Spleen (tissue), 13 donors: ENCODE measurements at places on chromosomes 4 and X. TPM values are rescaled to one million over a fixed set of nuclear protein-coding genes. Genes with fewer than 3 reads are reported as not detected.

GRCh38 chr4:4471195-4471594 is 70.7 kb downstream of the STX18 start:
- no peak for DNase-seq

- no peak for DNase-seq
Observed at GRCh38 chr4:108433832-108434231, 186.5 kb upstream of the RPL34 start.

GRCh38 chr4:28682847-28683246 is 1822.2 kb downstream of the STIM2 start:
- no peak for DNase-seq

- no peak for DNase-seq
Observed at GRCh38 chr4:151888367-151888866, 127.6 kb upstream of the GATB start.

DNA sequence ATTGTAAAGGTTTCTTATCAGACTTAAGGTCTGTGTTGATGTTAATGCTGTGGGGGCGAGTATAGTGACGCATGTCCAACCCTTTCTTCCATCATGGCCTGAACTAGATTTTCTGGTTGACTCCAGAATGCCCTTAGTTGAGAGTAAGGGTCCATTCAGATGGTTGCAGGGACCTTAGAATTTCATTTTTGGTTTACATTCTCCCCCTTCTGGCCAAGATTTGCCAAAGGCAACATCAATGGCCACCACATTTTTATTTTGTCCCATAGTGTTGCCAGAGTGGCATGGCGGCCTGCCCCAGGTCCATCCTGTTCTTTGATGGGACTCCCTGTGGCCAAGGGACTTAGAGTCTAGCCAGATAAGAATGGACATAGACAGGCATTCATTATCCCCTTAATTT is 368.5 kb downstream of the GPM6A start:
- no peak for DNase-seq

GRCh38 chrX:112254896-112255295 is 172.3 kb upstream of the TRPC5 start:
- DNase-seq: no peak

GRCh38 chrX:154751669-154752271 is 893 bp upstream of the GAB3 start:
- no peak for DNase-seq

DNA sequence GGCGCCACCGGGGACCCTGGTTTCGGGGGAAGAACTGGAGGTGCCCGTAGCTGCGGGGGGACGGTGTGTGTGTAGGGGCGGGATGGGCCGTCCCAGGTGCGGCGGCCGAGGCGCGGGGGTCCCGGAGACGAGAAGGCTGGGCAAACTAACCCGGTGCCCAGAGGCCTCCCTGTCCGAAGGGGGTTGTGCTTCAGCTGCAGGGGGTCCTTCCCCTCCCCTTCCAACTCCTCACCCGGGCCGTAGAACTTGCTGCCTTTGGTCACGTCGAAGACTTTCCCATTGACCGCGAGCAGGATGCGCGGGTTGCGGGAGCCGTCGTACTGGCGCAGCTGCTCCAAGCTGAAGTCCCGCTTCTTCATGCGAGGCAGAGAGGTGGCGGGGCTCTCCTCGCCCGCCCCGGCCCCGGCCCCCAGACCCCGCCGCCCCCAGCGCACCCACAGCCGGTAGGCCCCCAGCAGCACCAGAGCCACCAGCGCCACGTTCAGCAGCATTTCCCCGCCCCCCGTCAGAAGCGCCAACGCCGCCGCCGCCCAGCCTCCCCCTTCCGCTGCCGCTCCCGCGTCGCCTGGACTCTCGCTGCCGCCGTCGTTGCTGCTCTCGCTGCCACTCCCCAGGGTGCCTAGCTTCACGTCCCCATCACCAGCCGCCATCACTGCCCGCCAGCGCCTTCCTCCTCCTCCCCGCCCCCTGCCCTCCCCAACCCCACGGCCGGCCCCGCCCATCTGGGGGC is at the start of gene PGRMC2:
PGRMC2 (minus strand) TSS at position 673 of the 730 bp plus-strand sequence; CDS start at position 650, 23 bp downstream.
- DNase-seq: no peak

GRCh38 chr4:151443247-151443646 is 34.3 kb downstream of the FHIP1A start:
- DNase-seq: no peak

- DNase-seq: no peak
Observed at GRCh38 chrX:129013574-129013973, 509.7 kb downstream of the SMARCA1 start.

DNA sequence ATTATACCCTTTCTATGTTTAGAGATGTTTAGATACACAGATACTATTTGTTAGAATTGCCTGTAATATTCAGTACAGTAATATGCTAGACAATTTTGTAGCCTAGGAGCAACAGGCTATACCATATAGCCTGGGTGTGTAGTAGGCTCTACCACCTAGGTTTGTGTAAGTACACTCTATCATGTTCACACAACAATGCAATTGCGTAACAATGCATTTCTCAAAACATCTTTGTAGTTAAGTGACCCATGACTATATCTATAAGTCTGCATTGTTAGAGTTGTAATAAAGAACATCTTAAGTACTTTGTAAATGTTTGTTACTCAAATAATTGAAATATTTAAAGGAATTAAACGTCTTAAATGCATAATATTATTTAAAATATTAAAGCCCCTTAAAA is 379.3 kb downstream of the PPP3CA start:
- DNase-seq: no peak

GRCh38 chr4:48175328-48175727 is 41.3 kb upstream of the TXK start:
- DNase-seq: no peak

DNA sequence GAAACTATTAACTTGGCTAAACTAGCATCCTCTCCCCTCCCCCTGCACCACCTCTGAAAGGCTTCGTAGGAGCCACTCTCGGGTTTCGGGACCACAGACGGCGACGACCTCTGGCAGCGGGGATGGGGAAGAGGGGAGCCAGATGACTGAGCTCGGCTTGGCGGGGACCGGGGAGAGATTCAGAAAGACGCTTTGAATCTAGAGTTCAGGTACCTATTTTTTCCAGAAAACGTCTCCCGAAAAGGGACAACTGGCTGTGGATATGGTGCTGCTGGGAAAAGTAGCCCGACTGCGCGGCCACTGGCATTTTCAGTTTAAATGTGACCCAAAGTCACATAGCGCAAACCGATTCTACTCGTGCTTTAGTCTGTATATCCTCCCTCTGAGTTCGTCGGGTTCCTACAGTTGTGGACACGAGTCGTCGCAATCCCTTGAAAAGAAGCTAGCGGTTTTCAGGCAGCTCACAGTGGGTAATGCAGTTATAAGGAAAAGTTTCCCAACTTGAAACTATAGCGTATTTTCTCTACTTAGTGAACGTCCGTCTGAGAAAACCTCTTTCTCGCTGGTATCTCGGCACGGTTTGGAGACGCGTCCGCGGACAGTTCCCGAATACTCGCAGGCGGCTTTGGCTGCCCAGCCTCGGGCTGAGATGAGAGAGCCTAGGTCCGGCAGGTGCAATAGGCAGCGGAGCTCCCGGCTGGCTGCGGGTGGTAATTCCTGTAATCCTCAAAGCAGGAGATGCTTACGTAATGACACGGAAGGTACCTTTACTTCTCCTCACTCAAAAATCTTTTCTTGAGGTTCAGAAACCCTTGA is 1.3 kb downstream of the PARM1 start:
- peak; percentile 82 for DNase-seq

- DNase-seq: peak; percentile 66
Observed at GRCh38 chrX:153643431-153644351, 3.3 kb upstream of the DUSP9 start.

GRCh38 chrX:154378059-154378798 is 866 bp upstream of the EMD start:
- DNase-seq: peak; percentile 89

GRCh38 chr4:36215627-36216026 is 28.7 kb downstream of the ARAP2 start:
- DNase-seq: no peak

DNA sequence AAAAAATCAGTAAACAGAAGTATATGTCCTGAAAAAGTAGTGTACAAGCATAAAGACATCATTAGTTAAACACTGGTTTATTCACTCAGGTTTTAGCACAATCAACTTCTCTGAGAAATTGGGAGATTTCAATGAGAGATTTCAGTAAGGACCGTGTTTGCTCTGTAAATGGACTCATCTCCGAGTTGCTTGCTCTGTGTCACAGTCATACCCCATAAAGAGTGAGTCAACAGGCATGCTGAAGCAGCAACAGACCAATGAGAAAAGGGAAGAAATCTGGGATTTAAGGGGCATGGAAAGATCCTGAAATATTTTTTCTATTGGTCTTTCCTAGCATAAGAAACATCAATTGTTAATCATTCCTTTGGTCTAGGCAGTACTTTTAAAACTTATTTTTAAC is 4.7 kb downstream of the GLUD2 start:
- DNase-seq: no peak

GRCh38 chrX:23788521-23788920 is 5.5 kb downstream of the SAT1 start:
- DNase-seq: no peak

GRCh38 chrX:153580700-153581386 is 18.1 kb downstream of the CCNQ start:
- DNase-seq: no peak

- no peak for DNase-seq
Observed at GRCh38 chr4:42596918-42597317, 60.0 kb downstream of the ATP8A1 start.

DNA sequence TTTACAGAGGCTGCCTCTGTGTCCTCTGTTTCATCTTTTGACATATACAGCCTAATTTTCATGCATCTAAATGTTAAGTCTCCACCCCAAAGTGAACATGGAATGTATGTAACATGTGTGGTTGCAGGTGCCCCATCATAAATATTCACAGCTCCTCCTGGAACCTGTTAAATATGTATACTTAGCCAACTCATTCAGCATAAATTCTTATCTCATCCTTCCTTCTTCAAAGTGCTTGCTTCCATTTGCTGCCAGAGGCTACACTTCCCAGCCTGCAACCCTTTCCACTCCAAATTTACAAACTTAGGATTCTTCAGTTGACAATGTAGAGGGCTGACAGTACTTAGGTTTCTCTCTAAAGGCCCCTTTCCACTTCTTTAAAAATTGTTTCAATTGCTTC is 60.6 kb downstream of the F8 start:
- no peak for DNase-seq

DNA sequence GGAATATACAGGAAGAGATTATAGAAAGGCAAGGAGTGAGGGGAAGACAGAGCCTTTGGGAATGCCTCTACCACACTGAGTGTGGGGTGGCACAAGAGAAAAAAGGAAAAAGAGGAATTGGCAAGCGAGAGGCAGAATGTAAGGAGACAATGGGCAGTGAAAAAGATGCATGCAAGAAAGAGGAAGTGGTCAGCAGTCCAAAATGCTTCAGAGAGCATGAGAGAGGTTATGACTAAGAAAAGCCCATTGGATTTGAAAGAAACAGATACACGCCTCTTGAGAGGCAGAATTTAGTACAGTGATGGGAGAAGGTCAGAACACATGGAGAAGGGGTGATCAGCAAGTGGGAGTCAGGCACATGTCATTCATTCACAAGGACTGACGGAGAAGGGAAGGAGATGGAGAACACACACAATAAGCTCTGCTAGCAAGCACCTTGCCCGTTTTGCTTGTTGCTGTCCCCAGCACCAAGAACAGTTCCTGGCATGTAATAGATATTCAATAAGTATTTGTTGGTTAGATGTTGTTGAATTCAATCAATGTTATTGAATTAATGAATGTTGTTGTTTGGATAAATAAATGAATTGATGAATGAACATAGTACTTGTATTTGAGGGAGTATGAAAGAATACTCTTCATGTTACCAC is 6.3 kb downstream of the DCHS2 start:
- no peak for DNase-seq

DNA sequence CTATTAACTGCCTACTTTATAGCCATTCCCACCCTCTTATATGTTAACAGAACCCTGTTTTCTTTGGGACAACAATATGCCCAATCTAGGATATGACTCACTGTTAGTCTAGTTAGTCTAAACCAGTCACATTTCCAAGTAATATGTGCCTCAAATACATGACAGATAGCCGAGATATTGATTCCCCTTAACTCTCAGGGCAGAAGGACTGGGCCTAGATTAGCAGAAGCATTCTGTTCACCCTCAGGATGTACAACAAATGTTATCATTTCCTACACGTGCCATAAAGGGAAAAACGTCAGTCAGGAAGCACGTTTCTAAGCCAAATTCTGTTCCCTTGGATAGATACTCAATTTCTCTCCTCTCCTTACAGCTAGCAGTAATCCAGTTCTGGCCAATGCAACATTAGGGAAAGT is 114.1 kb downstream of the SLC10A7 start:
- no peak for DNase-seq

DNA sequence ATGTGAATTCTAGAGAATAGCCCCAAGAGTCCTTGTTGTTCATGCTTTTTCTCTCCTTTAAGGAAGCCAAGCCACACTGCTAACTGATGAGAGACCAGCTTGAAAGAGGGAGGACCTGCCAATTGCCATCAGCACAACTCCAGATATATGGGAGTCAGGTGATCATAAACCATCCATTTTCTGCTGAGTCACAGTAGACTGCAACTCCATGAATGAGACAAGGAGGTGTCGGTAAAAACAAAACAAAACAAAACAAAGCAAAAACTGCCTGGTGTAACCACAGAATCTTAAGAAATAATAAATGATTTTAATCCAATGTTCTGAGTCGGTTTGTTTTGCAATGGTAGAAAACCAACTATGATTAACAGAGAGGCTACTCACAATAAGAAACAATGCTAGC is 837.3 kb downstream of the PCDH7 start:
- no peak for DNase-seq

GRCh38 chr4:26141051-26141721 is 179.6 kb upstream of the RBPJ start:
- DNase-seq: no peak

GRCh38 chr4:164383058-164383357 is 370.9 kb upstream of the SMIM31 start:
- DNase-seq: no peak

- DNase-seq: no peak
Observed at GRCh38 chr4:106210021-106210420, 106.0 kb downstream of the TBCK start.

GRCh38 chr4:142844782-142845181 is 1.3 kb downstream of the INPP4B start:
- no peak for DNase-seq

DNA sequence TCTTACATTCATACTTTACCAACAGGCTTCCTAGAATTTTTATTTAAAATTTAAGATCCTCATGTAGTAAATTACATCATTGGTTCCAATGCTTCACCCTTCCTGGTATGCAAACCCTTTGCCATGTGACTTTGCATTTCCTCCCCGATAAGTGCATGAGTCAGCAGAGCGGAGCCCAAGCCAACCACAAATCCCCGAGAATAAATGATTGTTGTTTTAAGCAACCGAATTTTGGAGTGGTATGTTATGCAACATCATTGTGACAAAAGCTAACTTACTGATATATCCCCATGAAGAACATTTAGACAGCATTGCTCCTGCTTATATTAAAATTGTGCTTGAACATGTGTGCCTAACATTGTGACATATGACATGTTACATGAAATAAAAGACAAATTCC is 199.4 kb upstream of the DDX53 start:
- no peak for DNase-seq

TENM3 gene
- total RNA-seq: 31.8 TPM

UGT2A1 gene
- not detected for total RNA-seq

PHEX gene
- total RNA-seq: 0.98 TPM

CXorf49 gene
- not detected for total RNA-seq

YTHDC1 gene
- total RNA-seq: 97.4 TPM

MAGEB1 gene
- not detected for total RNA-seq

TAF7L gene
- total RNA-seq: not detected

TCEANC gene
- total RNA-seq: 11.3 TPM

HSFX3 gene
- not detected for total RNA-seq
